ENCODE measurements at places on chromosomes 7 and 10. TPM values are rescaled to one million over a fixed set of nuclear protein-coding genes. Genes with fewer than 3 reads are reported as not detected.

UCMA gene
- not detected for polyA plus RNA-seq

PHYH gene
- 51.1 TPM for polyA plus RNA-seq

STEAP4 gene
- polyA plus RNA-seq, result 15.0 TPM

PHTF2 gene
- 13.5 TPM for polyA plus RNA-seq

AGMO gene
- polyA plus RNA-seq, result 0.13 TPM

HOXA6 gene
- polyA plus RNA-seq, result not detected

- no peak for DNase-seq
Observed at GRCh38 chr10:43114743-43115611, 23.3 kb upstream of the CSGALNACT2 start.

- DNase-seq, result peak; percentile 8
Observed at GRCh38 chr10:58967551-58968388, 208.7 kb upstream of the PHYHIPL start.

DNA sequence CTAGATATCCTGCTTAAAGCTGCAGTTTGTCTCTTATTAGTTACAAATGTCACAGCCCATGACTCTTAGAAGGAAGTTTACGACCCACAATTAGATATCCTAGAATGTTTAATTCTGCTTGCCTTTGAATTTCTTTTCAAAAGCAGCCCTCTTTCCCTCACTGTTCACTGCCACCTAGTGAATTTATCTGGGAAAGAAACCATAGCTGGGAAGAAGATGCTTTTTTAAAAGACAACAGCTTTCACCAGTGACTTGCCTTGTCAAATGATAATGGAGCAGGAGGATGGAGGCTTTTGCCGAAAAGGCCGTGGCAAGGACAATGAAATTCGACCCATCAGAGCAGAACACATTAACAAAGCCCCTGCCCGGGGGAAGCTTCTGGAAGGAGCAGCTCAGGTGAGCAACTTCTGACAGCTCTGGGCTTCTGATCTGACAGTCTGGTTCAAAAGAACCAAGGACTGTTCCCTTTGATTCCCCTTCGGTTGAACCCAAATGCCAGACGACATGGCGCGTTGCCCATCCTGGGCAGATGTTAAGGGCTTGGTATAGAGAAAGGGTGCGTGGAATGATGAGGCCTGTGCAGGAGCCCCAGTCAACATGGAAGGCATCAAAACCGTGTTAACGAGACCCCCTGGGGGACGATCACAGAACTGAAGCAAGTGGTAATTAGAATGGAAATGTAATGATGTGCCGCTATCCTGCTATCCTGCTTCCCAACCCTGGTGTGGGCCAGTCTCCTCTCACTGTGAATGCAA, 236.8 kb downstream of the FRMD4A start:
- DNase-seq, result no peak

- no peak for DNase-seq
Observed at GRCh38 chr10:96501985-96502384, 11.7 kb downstream of the TLL2 start.

- DNase-seq, result no peak
Observed at GRCh38 chr7:16400893-16401275, 20.5 kb downstream of the CRPPA start.

- no peak for DNase-seq
Observed at GRCh38 chr7:121544726-121545125, 148.6 kb upstream of the FAM3C start.

GRCh38 chr10:3110782-3111620, 43.7 kb downstream of the PFKP start:
- DNase-seq, result no peak

- DNase-seq, result no peak
Observed at GRCh38 chr7:44898039-44898438, 12.7 kb upstream of the PURB start.

DNA sequence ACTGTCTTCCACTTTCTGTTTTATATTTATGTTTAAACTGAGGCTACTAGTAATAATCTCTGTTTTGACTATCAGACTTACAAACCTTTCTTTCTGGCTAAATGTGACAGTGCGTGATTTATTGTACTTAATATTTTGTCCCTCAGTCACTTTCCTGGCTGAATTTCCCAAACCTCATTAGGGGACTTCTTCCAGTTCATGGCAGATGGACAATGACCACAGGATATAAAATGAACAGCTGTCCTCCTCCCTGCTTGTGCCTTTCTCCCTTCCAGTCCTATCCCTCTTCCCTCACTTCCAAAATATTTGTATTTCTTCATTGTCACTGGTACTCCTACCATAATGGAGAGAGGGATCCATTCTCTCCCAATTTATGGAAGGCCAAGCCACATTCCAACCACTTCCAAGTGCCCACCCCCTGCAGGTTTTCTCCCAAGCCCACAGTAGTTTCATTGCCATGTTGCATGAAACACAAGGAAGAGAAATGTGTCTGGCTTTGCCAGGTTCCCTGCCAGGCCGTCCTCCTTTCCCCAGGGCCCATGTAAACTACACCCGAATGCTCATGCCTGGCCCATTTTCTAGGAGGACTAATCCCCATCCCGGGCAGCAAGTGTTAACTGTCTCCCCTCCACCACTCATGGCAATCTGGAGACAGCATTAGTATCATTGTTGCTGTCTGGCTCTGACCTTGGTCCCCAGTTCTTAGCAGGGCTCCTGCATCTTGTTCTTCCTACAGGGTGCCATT, 269.5 kb upstream of the SLC26A5 start:
- DNase-seq, result no peak

DNA sequence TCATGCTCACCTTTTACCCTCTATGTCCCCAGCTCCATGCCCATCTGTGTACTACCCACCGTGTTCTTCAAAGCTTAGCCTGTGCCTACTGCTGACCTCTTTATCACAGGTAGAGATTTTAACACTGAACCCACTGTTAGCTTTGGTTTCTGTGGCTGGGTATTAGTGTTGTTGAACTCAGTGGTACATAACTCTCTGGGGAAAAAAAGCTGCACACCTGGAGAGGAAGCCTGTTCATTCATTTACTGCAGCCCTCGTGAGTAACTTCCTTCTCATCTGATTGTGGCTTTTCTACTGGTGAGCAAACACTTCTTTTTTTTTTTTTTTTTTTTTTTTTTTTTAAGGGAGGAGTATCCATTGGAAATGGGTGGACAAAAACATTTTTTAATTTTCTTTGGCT, 326.3 kb downstream of the CCSER2 start:
- no peak for DNase-seq

GRCh38 chr10:67771200-67771599, 66.8 kb downstream of the DNAJC12 start:
- DNase-seq, result no peak

- no peak for DNase-seq
Observed at GRCh38 chr10:3635697-3636096, 149.3 kb downstream of the KLF6 start.
